ENCODE measurements at places on chromosomes 3 and 15.
A peak's percentile ranks its signal among the peaks of the same experiment; 100 is the strongest.

GRCh38 chr3:25151903-25152295 is 276.2 kb upstream of the RARB start:
- DNase-seq: no peak

- no peak for DNase-seq
These were observed 6.4 kb upstream of the RTP3 start for GRCh38 chr3:46491089-46492070.

DNA sequence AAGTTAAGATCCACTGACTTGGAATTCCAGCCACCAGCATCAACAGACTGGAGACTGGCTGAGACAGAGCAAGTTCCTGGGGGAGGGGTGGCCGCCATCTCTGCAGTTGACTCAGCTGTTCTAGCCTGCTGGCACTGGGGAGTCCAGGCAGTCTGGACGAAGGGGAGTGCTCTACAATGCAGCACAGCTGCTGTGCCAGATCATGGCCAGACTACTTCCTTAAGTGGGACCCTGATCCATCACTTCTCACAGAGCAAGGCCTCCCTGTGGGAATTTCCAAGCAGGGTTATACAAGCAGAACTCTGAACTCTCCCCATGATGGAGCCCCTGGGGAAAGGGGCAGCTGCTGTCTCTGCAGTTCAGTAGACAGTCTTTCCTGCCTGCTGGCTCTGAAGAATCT is 35.2 kb downstream of the PYGO1 start:
- no peak for DNase-seq

DNA sequence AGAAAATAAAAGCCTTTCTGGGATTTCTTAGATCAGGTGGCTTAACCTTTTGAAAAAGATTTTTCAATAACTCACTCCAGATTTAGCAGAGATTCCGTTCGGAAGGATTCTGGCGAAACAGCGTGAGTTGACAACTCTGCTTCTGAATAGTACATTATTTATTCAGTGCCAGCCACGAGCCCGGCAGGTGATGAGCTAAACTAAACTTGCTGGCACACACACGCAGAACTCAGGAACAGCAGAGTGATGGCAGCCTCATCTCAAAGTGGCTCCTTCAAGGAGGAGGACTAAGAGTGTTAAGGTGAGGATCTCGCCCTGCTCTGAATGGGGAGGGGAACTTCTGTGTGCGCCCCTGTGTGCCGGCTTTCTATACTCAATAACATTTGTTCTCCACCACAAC is 114.3 kb downstream of the FAM43A start:
- DNase-seq: no peak

- DNase-seq: no peak
These were observed 182.4 kb upstream of the STT3B start for GRCh38 chr3:31350307-31350706.

- no peak for DNase-seq
These were observed 329.1 kb upstream of the ROPN1 start for GRCh38 chr3:124320976-124321375.

DNA sequence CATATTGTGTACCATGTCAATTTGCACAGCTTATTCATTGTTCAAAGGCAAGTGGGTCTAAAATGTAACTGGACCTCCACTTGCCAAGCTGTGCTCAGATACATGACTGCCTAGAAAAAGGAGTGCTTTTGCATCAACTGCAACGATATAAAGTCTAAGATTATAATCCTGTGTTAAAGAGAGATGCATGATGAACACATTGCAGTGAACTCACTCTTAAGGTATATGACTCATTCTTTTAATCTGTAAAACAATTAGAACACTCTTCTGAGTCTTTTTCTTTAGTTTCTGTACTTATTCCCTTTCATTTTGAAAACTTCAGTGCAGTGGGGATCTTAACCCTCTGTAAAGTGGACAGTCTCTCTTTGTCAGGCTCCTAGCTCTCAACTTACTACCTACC is 982.8 kb downstream of the ROBO1 start:
- no peak for DNase-seq

DNA sequence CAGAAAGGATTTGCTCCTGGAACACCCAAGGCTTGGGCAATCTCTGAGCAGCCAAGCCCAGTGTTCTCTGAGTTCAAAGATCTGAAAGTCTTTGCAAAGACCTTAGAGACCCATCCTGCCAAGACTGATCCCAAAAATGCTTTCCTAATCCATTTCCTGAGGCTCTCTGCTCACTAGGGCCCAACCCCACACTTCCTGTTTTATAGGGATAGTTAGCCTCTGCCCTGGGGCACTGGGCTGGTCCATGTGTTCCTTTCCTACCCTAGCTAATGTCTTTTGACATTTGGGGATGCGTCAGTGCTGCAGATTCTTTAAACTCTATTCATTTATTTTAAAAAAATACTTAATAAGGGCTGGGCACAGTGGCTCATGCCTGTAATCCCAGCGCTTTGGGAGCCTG is 372.7 kb downstream of the ROBO2 start:
- DNase-seq: no peak

DNA sequence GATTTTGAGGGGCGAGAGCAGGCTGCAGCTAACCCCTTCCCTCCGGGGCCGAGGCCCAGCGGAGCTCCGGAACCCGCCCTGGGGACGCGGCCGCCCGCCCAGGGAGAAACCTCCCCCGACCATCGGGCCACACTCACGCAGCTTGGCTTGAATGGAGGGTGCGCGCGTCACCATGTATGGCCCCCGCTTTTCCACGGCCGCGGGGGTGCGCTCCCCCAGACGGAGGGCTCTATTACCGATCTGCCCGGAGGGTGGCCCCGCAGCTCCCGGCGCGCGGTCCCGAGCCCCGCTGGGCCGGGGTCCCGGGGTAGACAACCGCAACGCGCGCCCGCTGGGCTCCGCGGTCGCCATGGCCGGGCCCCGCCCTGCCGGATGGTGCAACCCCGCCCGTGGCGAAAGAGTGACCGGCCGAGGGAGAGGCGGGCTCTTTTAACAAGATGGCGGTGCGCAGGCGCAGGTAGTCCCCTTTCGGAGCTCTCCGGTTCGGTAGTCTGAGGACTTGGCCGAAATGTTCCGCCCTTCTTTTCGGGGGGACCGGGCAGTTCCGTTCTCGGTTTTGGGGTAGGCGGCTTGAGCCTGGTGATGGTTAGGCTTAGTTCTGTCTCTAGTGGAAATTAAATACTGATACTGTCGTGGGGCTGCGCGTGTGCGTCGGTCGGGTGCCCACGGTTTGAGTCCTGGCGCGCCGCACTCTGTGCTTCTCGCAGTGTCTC is at the start of gene FAM219B:
TSS of gene FAM219B (minus strand) at position 402 of the 713 bp plus-strand sequence. CDS start at position 351, 51 bp downstream.
- peak; percentile 95 for DNase-seq

GRCh38 chr3:99753268-99753975 is 64.2 kb upstream of the CMSS1 start:
- DNase-seq: peak; percentile 25

GRCh38 chr3:126753191-126754160 is 49.4 kb downstream of the CHCHD6 start:
- DNase-seq: no peak

GRCh38 chr15:42911058-42911592 is 9.5 kb downstream of the TTBK2 start:
- no peak for DNase-seq

Measured in right kidney (tissue), 9 donors.